ENCODE measurements at places on chromosomes 2 and 18. TPM values are rescaled to one million over a fixed set of nuclear protein-coding genes. Genes with fewer than 3 reads are reported as not detected.
A peak's percentile ranks its signal among the peaks of the same experiment; 100 is the strongest.

The PROKR1 gene
- total RNA-seq, result not detected

DNA sequence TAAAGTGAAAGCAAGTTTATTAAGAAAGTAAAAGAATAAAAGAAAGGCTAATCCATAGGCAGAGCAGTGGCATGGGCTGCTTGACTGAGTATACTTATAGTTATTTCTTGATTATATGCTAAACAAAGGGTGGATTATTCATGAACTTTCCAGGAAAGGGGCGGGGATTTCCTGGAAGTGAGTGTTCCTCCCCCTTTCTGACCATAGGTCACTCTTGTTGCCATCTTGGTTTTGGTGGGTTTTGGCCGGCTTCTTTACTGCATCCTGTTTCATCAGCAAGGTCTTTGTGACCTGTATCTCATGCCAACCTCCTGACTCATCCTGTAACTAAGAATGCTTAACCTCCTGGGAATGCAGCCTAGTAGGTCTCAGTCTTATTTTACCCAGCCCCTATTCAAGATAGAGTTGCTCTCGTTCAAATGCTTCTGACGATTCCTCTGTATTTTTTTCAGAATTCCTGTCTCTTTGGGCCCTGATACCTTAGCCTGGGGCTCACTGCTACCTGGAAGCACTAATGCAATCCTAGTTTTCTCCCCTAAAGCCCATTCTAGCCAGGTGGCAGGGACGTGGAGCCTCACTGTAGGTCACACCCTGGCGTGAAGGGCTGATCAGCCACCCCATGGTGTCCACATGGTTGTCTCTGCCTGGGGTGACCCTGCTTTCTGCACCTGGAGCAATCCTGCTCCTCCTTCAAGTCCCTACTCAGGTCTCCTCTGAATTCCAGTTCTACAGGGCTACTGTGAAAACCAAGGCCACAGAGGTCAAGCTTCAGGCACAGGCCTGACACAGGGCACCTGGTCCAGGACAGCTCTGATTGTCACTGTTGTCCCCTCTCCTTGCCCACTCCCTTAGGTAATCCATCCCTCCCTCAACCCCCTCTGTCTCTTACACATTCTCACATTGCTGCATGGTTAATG is 6.0 kb upstream of the SLC35F6 start:
- H3K27me3 ChIP-seq, result no peaks in the 10 kb centered on the region
- no peak overlapping the region for H3K27ac ChIP-seq
- no peaks in the 10 kb centered on the region for H3K4me1 ChIP-seq
- no peak overlapping the region for H3K4me3 ChIP-seq

GRCh38 chr2:107817378-107817777 is 9.3 kb upstream of the RGPD4 start:
- H3K36me3 ChIP-seq, result no peaks in the 10 kb centered on the region
- H3K27ac ChIP-seq, result no peak overlapping the region

DNA sequence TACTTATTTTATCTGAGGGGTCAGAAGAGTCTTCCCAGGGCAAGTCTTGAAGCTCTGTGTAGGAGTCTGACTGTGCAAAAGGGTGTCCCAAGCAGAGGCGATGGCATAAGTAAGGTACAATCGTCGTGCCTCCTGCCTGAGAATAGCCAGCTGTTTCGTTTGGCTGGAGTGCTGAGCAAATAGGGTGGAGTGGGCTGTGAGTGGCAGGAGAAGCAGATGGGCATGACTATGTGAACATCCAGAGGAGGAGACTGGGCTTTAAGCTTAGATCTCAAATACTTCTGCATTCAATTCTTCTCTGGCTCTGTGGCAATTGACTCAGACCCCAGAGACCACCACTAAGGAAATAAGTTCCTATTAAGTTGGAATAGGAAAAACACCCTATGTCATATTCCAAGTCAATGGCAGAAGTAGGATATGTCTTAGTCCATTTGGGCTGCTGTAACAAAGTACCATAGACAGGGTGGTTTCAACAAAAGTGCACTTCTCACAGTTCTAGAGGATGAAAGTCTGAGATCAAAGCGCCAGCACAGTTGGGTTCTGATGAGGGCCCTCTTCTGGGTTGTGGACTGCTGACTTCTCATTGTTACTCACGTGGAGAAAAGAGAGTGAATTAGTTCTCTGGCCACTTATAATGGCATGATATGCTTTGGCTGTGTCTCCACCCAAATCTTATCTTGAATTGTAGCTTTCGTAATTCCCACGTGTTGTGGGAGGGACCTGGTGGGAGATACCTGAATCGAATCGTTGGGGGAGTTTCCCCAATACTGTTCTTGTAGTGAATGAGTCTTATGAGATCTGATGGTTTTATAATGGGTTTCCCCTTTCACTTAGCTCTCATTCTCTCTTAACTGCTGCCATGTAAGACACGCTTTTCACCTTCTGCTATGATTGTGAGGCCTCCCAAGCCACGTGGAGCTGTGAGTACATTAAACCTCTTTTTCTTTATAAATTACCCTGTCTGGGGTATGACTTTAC is 120.2 kb downstream of the LPIN1 start:
- H3K27ac ChIP-seq, result no peak overlapping the region
- no peaks in the 10 kb centered on the region for H3K36me3 ChIP-seq
- H3K4me3 ChIP-seq, result no peak overlapping the region

GRCh38 chr2:202203348-202203747 is 35.0 kb downstream of the SUMO1 start:
- no peaks in the 10 kb centered on the region for H3K27me3 ChIP-seq
- H3K4me3 ChIP-seq, result no peak overlapping the region
- no peak for DNase-seq
- no peaks in the 10 kb centered on the region for H3K4me1 ChIP-seq
- peaks cover 20% of the 10 kb centered on the region for H3K36me3 ChIP-seq
- H3K27ac ChIP-seq, result no peak overlapping the region

DNA sequence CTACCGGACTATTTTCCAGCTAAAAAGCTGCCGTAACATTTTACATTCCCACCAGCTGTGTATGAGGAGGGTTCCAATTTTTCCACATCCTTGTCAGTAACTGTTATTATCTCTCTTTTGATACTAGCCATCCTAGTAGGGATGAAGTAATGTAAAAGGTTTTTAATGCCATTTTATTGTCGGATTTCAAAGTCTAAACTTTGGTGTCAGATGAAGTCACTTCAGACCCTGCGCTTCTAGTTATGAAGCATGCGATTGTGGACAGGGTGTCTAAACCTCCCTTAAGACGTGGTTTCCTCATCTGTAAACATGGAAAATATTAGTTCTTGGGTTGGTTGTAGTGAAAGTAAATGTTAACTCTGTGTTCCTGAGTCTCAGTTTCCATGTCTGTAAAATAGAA is 4.7 kb downstream of the DGKD start:
- DNase-seq, result no peak
- H3K36me3 ChIP-seq, result no peaks in the 10 kb centered on the region
- H3K27me3 ChIP-seq, result no peaks in the 10 kb centered on the region
- H3K27ac ChIP-seq, result peak overlapping the region; percentile 27

The GRHL1 gene
- total RNA-seq, result 0.07 TPM

The ZNF892 gene
- total RNA-seq, result 6.0 TPM

GRCh38 chr2:217147818-217148217 is 288.0 kb upstream of the TNP1 start:
- H3K27ac ChIP-seq, result no peak overlapping the region
- no peak for DNase-seq
- H3K4me3 ChIP-seq, result no peak overlapping the region
- H3K27me3 ChIP-seq, result no peaks in the 10 kb centered on the region

DNA sequence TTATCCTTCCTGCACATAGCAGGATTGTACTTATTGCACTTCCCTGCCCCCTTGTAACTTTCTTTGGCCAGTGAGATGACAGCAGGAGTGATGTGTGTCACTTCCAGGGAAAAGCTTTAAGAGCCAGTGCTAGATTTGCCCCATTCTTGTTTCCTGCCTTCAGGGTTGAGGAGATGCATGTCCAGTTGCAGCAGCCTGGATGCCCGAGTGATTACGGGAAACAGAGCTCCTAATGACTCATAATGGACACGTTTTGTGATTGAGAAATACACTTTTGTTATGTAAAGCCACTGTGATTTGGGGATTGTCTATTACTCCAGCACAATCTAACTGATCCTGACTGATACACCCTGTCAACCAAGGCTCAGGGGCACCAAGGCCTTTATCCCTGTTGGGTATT is 5.0 kb upstream of the TET3 start:
- H3K27me3 ChIP-seq, result no peaks in the 10 kb centered on the region
- H3K4me3 ChIP-seq, result no peak overlapping the region
- H3K4me1 ChIP-seq, result peaks cover 68% of the 10 kb centered on the region
- no peak for DNase-seq

GRCh38 chr2:143623909-143624260 is 494.7 kb downstream of the ARHGAP15 start:
- no peak overlapping the region for H3K4me3 ChIP-seq
- no peak overlapping the region for H3K27ac ChIP-seq
- DNase-seq, result no peak
- H3K36me3 ChIP-seq, result peaks cover 8% of the 10 kb centered on the region
- H3K27me3 ChIP-seq, result no peaks in the 10 kb centered on the region

DNA sequence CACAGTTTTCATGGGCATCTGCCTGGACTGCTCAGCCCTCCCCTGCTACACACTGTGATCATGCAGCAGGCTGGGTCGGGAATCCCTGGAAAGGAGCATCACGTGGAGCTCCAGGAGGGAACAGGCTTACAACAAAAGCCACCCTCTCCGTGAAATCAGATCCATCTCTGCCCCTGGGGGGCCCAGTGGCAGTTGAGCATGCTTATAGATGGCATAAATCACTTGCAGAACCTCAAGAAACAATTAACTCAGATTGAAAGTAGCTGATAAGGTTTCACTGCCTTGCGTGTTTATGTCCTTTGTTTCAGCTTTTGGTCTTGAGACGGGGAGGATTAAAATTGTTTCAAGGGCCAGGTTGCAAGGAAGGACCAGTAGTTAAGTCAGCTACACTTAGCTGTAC is 354.8 kb upstream of the MEIS1 start:
- no peaks in the 10 kb centered on the region for H3K27me3 ChIP-seq
- DNase-seq, result no peak
- no peaks in the 10 kb centered on the region for H3K4me1 ChIP-seq
- H3K27ac ChIP-seq, result no peak overlapping the region
- H3K36me3 ChIP-seq, result no peaks in the 10 kb centered on the region

The CERKL gene
- not detected for total RNA-seq

GRCh38 chr18:3540805-3541548 is 91.0 kb downstream of the TGIF1 start:
- H3K36me3 ChIP-seq, result no peaks in the 10 kb centered on the region
- no peak overlapping the region for H3K4me3 ChIP-seq
- no peak for DNase-seq
- H3K27me3 ChIP-seq, result no peaks in the 10 kb centered on the region
- no peaks in the 10 kb centered on the region for H3K4me1 ChIP-seq

DNA sequence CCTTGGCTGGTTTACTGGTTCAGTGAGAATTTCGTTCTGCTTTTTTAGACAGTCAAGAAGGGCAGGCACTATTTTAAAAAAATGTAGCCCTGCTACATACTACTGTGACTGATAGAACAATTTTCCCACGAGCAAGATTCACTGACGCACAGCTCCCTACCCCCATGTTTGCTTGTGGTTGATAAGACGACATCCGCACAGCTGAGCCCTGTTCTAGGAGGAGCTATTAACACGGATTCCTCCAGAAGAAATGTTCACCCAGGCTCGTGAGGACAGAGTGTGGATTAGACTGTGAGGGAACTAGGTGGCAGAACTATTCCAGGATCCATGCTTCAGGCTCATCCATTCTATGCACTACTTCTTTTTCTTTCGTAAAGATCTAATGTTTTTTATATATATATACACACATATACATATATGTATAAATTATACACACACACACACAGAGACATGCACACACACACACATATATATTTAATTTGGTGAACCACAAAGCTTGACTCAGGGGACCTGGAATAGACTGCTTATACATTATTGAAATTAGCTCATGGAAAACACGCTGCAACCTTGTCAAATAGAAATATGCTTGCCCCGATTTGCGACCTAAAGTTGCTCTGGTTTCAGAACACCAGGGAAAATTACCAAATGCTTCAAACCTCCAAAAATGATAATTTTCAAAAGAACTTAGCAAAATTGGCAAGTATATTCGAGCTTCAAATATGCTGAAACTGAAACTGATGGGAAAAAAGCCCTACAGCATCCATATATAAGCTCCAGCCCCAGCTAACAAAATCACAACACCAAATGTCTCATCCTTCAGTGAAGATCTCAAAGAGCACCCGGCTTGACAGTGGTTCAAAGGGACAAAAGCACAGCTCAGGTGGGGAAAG is 370.4 kb downstream of the SOCS6 start:
- no peaks in the 10 kb centered on the region for H3K27me3 ChIP-seq
- no peaks in the 10 kb centered on the region for H3K36me3 ChIP-seq

DNA sequence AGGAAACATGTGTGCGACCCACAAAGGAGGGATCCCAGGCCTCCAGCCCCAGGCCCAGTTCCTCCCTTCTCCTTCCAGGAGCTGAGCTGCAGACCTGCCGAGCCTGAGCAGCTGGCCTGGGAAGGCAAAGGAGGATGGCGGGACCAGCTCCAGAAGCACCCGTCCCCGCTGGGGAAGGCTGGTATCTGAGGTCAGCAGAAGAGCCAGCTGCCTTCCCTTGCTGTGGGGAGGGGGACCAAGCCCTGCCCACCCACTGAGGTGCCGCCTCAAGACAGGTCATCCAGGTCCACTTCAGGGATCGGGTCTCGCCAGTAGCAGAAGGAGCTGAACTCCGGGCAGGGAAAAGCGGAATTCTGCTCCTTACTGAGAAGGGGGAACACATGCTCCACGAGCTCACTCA is 73.2 kb downstream of the EMILIN2 start:
- no peak overlapping the region for H3K27ac ChIP-seq
- no peak for DNase-seq

DNA sequence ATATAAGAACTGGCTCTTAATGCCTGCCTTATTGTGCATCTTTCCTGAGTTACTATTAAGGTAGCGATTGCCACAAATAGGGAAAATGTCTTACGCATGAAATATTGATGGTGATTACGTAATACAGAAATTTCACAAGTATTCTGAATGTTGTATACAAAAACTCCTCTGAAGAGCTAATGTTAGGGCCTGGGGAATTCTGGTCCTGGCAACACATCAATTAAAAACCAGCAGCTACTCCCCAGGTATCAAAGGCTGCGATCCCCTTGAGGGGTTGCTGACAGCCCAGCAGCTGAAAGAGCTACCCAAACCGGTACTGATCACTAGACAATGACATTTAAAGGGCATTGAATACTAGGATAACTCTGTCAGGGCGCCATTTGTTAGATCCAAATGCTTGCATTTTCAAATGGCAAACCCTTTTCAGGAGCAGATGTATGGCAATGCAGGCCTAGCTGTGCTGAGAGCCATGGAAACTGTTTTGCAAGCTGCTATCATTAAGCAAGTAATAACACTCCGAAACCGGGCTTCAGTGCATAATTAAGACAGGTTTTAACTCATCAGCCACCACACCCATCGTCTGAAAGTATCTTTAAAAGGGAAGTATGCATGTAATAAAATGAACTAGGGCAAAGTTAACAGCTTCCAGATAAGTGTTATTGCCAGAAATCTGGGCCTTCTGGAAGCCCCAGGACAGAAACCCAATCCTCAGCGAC is 78.4 kb downstream of the CLHC1 start:
- no peak overlapping the region for H3K4me3 ChIP-seq
- H3K36me3 ChIP-seq, result no peaks in the 10 kb centered on the region
- no peak overlapping the region for H3K27ac ChIP-seq
- no peak for DNase-seq

Measured in T-cell (primary cell).